Stromal cell of bone marrow (primary cell): ENCODE measurements at places on chromosomes 7 and 10.

- DNase-seq = no peak
These were observed 882 bp downstream of the IRF5 start for GRCh38 chr7:128938544-128939074.

DNA sequence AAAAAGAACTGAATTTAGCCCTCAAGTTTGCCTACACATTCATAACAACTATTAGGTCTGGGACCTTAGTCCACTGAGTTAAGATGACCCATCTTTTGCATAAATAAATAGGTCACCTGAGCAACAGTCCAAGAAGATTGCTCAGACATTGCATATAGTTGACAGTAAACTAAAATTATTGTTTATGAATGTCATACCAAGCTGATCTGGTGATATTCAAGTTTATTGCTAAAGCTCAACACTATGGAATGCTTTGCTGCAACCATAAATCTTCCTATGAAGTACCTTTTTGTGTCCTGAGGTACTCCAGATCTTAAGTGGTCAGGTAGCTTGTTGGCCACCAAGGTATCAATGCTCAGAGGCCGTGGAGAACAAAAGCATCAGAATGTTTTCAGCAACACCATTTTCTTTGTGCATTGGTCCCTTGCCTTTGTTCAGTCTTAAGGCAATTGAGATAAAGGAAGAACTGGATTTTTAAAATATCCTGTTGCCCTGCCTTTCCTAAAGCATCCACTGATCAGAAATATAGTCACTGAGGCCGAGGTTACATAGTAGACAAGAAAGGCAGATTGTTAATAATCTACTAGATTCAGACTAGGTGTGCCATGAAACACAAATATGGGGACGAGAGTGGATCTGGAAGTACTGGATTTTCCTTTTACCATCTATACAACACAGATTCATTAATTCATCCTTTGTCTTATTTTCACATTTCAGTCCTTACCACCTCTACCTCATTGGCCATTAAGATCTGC is 321.3 kb downstream of the PTEN start:
- no peak for DNase-seq

DNA sequence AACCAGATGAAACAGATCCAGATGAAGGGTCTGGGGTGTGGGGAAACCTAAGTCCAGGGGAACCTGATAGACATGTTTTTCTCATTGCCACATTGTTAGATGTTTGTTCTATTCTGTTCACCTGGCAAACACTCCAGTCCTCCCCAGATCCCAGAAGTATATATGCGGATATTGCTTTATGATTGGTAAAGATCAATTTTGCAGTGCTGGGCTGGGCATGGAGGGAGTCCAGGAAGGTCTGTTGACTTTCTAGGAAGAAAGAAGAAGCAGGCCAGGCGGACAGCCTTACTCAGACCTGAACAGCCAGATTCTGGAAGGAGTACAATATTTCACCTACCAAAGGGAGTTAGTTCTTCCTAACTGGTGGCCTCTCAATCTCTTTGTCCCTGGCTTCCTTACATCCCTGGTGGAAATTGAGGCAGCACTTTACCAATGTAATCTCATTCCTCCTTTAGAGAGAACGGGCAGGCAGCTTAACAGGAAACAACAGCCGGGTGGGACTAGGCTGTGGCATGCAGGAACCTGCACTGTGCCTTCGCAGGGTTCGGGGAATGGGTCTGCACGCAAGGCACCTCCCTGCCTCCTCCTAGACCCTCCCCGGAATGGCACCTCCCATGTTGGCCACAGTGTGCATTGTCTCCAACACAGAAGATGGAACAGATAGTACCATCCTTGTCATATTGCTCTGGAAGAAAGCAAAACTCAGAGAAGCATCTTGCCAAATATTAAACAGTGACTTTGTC is 930 bp downstream of the GIMAP6 start:
- DNase-seq = no peak

GRCh38 chr10:127506094-127506493 is 43.0 kb upstream of the NPS start:
- DNase-seq = no peak

GRCh38 chr10:32419615-32420014 is 26.3 kb upstream of the CCDC7 start:
- DNase-seq = no peak

DNA sequence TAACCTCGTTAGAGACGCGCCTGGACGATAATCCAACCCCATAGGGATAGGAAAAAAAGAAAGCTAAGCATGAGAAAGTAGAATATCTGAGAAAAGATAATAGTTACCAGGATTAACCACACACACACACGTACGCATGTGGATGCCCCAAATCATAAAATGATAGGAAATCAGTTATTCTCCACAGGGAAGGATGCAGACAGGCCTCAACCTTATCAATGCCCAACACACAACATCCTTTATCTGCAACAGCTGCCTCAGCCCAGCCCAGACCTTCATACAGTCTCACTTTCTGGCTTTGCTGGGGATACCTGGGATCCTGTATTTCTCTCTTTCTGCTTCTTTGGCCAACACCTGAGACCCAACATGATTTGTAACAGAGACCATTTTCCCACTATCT is 123.0 kb downstream of the NOC3L start:
- no peak for DNase-seq

GRCh38 chr10:49269523-49269922 is 29.4 kb upstream of the C10orf71 start:
- DNase-seq = no peak

DNA sequence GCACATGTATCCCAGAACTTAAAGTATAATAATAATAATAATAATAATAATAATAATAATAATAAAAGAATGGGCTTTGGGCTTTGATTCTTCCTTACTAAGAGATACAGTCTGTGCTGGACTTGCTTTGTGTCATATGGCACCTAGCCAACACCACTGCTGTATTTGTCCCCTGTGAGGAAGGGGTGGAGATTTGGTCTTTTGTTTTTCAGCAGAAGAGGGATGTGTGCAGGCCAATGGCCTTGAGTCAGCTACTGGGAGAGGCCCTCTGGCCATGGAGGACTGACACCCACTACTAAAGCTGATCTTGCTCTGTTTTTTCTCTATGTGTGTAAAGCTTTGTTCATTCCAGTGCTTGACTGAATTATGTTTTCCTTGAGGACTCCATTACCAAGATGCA is 573.0 kb upstream of the PCDH15 start:
- no peak for DNase-seq

DNA sequence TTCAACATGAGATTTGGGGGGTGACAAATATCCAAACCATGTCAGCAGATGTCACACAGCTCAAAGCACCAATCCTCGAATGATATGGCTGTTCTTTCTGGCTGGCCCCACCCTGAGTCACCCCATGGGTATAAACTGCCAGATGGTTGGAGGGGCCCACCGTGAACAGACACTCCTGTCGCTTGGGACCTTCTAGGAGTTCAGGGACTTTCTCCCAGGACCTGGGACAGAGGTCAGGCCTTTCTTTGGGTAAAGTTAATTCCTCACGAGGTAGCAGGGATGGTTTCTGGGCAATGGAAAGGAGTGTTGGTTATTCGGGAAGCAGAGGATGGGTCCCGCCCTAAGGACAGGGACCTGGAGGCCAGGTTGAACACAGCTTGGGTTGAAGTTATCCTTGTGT is 262.0 kb downstream of the ACTR3B start:
- no peak for DNase-seq

DNA sequence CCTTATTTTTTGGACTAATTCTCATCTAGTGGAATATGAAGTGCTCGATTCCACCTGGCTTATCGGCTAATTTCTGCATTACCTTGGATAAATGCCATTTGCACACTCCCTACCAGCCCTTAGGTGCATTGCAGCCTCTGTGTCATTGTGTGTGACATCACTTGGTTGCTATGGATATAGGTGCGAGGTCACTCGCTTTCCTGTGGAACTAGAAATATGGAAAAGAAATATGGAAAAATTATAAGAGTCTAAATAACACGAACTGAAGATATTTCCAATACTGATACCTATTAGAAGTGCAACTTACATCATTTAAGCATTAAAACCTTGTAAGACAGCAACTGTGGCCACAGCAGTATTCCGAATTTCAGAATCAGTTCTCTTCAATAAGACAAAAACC is 2.0 kb downstream of the YWHAG start:
- no peak for DNase-seq

- no peak for DNase-seq
These were observed 88.8 kb downstream of the SUGCT start for GRCh38 chr7:40223451-40224127.

GRCh38 chr7:138097064-138097741 is 20.9 kb downstream of the AKR1D1 start:
- peak; percentile 2 for DNase-seq

DNA sequence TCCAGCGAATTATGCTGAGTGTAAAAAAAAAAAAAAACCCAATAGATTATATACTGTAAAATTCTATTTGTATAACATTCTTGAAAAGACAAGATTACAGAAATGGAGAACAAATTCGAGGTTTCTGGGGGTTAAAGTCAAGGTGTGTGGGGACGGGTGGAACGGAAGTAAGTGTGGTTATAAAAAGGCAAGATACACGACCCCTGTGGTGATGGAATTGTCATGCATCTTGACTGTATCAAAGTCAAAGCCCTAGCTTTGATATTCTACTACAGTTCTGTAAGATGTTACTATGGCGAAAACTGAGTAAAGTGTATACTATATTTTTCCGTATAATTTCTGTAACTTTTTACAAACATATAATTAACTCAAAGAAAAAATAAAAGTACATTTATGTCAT is 718.2 kb upstream of the PCDH15 start:
- DNase-seq = no peak

- DNase-seq = no peak
These were observed 104.1 kb upstream of the PCBD1 start for GRCh38 chr10:70992436-70992835.

- no peak for DNase-seq
These were observed 274.4 kb downstream of the THSD7A start for GRCh38 chr7:11557627-11558026.

GRCh38 chr7:4775250-4775847 is at the start of gene AP5Z1:
Gene AP5Z1, plus strand, starts transcription at chr7:4775623. Its CDS starts 93 bp downstream, at chr7:4775716.
- DNase-seq = peak; percentile 90

GRCh38 chr7:25758559-25758958 is 393.4 kb upstream of the NFE2L3 start:
- DNase-seq = no peak

DNA sequence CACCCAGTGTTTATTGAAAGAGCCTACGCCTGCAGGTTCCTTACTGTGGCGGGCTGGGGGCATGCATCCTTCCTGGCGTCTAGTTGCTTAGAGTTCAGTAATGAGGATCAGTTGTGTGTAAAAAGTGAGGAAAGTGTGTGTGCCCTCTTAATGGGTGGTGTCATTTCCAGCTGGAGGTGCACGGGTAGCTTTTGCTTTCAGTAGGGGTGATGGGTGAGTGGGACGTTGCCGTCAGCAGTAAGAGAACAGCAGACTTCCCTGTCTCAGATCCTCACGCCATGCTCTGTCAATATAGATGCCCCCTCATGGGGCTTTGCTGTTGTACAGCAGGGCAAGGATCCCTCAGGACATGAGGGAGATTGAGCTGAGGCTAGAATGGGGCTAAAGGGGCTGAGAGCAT is 352.6 kb upstream of the GALNT17 start:
- no peak for DNase-seq

DNA sequence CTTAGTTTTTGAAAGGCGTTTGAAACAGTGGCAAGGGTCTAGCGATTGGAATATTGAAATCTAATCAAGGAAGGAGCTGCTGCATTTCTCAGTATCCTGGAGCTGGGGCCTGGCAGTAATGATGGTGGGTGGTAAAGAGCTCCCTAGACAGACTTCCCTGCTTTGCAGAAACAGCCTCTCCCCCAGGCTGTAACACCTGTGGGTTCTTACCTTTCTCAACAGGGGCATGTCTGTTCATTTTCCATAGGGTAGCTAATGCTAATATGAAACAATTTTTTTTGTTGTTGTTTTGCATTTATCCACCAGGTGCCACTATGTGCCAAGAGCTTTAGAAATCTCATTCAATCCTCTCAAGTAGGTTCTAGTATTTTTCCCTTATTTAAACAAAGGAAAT is 345.5 kb downstream of the REEP3 start:
- DNase-seq = no peak

GRCh38 chr10:49299816-49300139 is 808 bp downstream of the C10orf71 start:
- no peak for DNase-seq

- no peak for DNase-seq
These were observed 67.7 kb downstream of the ST8SIA6 start for GRCh38 chr10:17386616-17387075.

- DNase-seq = no peak
These were observed 311.2 kb upstream of the PHF14 start for GRCh38 chr7:10662491-10662890.

GRCh38 chr7:20403331-20403730 is 72.6 kb downstream of the ITGB8 start:
- DNase-seq = no peak

DNA sequence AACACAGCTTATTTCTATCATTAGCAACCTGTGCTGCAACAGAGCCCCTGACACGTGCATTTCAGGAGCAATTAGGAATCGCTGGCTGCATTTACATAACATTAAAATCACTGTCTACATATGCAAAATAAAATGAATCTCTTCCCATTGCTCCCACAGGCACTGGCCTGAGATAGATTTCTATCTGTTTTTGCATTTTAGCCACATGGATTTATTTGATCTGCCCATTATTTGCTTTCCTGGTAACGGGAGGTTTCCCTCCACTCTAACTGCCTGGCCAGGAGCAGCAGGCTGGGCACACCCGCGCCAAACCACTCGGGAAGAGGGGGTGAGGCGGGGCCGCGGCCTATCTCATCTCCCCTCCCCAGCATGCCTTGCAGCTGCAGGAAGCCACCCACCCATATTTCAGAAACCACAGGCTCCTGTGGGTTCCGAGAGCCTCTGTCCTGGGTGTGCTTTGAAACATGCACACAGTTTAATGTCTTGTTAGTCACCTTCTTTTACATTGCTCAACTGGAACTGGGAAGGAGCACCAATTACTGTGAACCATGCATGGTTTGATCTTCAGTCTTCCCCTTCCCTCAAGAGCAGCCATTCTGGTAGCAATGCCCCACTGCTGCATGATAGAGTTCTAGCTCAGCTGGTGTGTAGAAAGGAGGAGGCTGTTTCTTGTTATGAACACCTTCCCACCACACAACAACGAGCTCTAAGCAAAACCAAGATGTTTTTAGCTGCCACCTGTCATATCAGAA is 37.7 kb upstream of the IKZF1 start:
- no peak for DNase-seq

GRCh38 chr10:123649676-123650075 is 16.5 kb upstream of the GPR26 start:
- no peak for DNase-seq

DNA sequence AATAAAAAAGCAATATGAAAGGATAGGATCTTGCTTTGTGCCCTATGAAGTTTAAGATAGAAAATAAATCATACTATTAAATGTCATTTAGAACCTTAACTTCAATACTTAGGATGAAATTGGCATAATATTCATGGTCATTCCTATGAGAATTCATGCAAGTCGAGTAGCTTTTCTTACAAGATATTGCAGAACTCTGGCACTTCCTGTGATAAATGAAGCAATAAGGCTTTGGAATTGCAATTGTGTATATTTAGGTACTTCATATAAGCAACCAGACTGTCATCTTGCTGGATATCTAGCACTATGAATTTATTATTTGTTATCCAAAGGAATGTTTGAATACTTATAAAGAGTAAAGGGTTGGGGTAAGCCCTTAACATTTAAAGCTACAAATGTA is 116.5 kb downstream of the ZNF438 start:
- no peak for DNase-seq
